ENCODE measurements at places on chromosomes 6 and 20. TPM values are rescaled to one million over a fixed set of nuclear protein-coding genes. Genes with fewer than 3 reads are reported as not detected.

- DNase-seq, result no peak
Measured at GRCh38 chr6:153962555-153962954, 76.5 kb upstream of the OPRM1 start.

MAS1L gene
- total RNA-seq, result not detected

DNA sequence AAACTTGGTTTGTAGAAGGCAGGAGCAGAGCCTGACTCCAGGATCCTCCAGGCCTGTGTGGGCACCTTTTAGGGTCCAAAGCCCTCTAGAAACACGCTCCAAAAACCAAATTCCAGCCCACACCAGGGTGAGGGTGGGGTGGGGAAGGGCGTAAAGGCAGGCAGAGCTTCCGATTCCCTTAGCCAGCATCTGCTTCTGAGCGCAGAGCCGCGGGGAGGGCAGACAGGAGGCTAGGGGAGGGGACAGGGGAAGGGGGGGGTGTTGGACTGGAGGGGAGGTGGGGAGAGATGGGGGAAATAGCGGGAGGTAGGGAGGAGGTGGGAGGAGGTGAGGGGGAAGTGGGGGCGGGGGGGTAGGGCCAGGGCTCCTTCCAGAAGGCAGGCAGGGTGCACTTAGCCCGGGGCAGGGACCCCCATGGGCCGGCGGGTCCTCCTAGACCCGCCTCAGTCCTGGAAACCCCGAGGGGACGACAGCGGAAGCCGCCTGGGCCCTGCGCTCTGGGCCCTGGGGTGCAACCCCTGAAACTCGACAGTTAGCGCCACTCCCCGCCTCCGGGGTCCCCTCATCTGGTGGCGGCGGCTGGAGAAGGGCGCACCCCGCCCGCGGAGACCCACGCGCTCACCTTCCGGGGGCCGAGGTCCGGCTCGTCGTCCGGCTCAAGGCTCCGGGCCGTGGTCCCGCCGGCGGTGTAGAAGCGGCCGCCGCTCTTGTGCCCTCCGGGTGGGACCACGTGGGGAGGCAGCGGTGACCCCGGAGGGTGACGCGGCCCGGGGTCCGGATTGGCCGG is 22.0 kb upstream of the FRMD1 start:
- DNase-seq, result no peak

COL12A1 gene
- 147 TPM for total RNA-seq

- DNase-seq, result no peak
Measured at GRCh38 chr6:17601386-17601703, 1.2 kb downstream of the FAM8A1 start.

SLC25A27 gene
- 6.5 TPM for total RNA-seq

GRCh38 chr20:32035426-32035779 is 16.6 kb upstream of the HCK start:
- no peak for DNase-seq

DNA sequence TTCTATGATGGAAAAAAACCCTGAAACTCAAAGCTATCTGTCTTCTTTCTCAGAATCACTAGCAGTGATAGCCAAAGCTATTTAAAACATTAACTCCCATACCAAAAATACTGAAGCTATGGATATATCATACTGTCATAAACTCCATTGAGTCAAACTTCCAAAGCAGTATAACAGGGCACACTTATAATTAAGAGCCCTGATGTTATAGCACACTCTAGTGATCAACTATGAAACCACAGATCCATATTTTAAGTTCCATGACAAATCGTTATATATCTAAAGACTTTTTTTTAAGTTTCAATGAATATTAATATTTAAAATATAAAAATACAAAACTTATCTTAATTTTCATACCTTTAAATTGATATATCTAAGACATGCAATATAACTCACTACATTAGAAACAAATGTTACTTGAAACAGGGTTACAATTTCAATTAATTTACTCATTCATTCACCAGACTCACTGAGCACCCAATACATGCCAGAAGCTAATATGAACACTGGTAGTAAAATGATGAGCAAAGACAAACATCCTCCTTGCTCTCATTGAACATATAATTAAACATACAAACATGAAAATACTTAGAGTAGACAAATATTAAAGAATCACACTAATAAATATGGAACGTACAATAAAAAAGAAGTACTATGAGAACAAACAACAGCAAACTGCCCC is 69.3 kb downstream of the IBTK start:
- peak; percentile 39 for DNase-seq

DNA sequence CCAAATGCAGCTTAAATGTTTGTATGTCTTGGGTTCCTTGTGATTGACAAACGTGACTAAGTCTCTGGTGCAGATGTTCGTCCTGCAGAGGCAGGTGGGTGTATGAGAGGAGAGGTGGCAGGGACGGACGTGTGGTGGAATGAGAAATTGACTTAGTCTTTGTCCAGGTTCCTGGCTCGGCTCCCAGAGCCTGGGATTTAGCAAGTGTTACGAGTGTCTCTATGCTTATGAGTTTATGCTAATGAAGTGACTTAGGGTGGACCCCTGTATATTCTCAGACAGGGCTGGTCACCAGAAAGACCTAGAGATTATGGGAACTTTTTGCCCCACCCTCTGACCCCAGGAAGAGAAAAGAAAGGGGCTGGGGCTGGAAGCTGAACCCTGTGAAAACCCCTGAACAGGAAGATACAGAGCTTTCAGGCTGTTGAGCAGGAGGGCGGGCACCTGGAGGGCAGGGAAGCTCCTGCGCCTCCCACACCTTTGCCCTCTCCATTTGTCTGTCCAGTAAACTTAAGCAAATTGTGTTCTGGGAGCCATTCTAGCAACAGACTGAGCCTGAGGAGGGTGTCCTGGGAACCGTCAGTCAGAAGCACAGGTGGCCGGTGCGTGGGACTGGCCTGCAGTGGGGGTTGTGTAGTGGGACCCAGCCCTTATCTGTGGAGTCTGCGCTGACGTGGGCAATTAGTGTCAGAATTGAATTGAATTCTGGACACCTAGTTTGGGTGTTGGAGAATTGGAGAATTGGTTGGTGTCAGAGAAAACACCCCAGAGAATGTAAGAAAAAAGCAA is 362.1 kb downstream of the CDH4 start:
- no peak for DNase-seq

TCFL5 gene
- total RNA-seq, result 13.8 TPM

DEFB132 gene
- 0.05 TPM for total RNA-seq

GRCh38 chr20:39124064-39124463 is 161.9 kb downstream of the DHX35 start:
- DNase-seq, result peak; percentile 57

SRSF12 gene
- total RNA-seq, result not detected

DNA sequence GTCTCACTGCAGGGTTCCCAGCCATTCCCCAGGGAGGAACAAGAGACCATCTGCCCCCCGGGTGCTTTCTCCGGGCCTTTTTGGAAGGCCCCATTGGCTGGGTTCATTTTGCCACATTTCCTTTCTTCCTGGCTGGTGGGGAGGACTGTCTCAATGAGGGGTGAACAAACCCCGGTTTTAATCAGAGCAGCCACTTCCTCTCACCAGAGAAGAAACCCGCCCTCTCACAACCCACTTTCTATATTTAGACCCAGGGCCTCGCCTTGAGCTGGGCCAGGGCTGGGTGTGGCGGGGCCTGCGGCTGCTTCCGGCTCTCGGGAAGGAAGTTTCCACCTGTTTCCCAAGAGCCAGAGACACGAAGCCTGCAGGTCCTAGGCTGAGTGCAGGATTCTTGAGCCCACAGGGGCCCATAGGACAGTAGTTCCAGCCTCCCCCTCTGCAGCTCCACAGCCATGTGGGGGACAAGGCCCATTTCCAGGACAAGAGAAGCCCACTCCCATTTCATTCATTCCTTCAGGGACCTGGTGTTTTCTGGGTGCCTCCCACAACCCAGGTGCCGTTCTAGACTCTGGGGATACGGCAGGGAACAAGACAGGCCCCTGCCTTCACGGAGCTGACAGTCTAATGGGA is 41.8 kb downstream of the RBM38 start:
- DNase-seq, result no peak

WRNIP1 gene
- total RNA-seq, result 52.1 TPM

DNA sequence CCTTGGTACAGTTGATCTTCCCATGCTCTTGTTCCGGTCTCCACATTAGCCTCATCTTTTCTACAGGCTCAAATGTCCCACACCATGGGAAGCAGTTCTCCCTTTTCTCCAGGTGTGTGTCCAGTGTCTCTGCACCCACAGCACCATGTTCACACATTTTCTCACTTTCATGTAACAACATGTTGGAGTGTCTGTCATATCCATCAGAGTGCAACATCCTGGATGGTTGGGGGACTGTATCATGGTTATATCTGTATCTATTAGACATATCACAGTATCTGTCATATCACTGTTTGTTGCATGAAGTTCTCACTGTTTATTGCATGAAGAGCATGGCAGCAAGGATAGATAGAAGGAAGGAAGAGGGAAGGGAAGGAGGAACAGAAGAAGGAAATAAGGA is 635.6 kb downstream of the EPM2A start:
- no peak for DNase-seq

PPP1R14C gene
- not detected for total RNA-seq

DNA sequence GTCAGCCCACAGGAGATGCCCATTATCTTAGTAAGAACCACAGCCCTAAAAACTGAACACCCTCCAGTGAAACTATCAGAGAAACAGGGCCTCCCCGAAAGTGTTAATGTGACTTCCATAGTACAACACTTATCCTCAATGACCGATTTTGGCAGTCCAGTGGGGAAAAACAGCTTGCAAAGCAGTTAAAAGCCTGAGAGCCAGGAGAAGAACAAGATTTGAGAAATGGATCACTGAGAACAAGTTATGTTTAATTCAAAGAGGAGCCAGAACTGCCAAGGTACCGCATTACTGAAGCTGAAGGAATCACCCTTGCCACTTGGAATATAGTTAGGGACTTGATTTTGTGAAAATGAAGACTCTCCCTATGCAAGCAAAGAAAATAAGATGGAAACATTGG is 236.9 kb downstream of the QKI start:
- no peak for DNase-seq

UST gene
- 14.4 TPM for total RNA-seq

GRCh38 chr6:121596441-121596840 is 161.0 kb downstream of the GJA1 start:
- peak; percentile 26 for DNase-seq

GRCh38 chr20:58008413-58008812 is 220.0 kb downstream of the ANKRD60 start:
- DNase-seq, result no peak

DNA sequence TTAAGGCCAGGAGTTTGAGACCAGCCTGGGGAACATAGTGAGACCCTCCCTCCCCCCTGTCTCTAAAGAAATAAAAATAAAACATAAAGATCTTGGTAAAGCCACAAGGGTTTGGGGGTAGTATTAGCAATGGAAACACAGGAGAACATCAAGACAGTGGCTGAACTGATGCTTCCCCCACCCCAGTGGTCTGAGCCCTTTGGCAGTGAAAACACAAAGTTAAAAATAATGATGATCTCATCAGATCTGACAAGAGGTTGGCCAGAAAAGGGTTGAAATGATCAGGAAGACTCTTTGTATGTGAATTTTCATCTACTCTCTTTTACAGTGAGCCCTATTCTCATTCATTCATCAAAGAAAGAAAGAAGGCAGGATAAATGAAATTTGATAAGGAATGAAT is 93.7 kb downstream of the KCNB1 start:
- DNase-seq, result no peak

HRH3 gene
- not detected for total RNA-seq

DNA sequence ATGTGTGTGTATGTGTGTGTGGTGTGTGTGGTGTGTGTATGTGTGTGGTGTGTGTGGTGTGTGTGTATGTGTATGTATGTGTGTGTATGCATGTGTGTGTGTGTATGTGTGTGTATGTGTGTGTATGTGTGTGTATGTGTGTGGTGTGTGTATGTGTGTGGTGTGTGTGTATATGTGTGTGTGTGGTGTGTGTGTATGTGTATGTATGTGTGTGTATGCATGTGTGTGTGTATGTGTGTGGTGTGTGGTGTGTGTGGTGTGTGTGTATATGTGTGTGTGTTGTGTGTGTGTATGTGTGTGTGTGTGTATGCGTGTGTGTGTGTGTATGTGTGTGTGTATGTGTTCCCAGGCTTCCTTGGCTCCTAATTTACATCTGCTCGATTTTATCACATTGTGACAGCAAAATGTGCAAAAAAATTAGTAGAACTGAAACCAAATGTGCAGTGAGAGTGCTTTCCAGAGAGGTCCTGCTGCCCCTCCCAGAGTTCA is 234.5 kb downstream of the BMP7 start:
- DNase-seq, result no peak

SMOC2 gene
- total RNA-seq, result 0.47 TPM

DNA sequence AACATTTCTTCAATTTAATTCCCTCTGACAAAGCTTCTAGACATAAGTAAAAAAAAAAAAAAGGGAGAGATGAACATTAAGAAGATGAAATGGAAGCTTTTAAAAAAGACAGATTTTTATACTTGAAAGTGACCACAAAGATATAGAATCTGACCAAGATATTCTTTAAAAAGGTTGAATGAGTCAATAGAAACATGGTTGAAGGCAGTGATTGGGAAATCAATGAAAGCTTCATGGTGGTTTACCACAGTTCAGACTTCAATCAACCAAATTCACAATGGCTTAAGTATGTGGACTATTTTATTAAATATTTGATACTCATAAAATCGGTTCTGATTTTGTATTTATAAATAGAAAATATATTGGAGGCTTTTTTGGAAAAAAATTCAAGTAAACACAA is 248.4 kb upstream of the HSF2 start:
- DNase-seq, result no peak

All from M059J (cell line).